ENCODE measurements at places on chromosomes 1 and 21.
A peak's percentile ranks its signal among the peaks of the same experiment; 100 is the strongest.

DNA sequence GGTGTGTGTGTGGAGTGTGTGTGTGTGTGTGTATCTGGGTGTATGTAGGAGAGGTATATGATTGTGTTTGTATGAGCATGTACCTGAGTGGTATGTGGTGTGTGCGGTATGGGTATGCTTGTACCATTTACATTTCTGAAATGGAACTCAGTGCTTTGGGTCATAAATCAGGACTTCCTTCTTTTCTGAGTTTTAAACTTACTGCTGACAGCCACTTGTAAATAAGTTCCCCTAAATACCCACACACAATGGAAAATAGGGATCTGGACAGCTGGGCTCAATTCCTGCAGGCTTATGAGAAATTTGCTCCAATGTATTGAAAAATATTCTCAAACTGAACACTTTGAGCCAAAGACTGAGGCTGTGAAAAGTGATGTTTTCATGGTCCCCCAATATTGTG, 293.6 kb downstream of the HLX start:
- DNase-seq, result no peak

DNA sequence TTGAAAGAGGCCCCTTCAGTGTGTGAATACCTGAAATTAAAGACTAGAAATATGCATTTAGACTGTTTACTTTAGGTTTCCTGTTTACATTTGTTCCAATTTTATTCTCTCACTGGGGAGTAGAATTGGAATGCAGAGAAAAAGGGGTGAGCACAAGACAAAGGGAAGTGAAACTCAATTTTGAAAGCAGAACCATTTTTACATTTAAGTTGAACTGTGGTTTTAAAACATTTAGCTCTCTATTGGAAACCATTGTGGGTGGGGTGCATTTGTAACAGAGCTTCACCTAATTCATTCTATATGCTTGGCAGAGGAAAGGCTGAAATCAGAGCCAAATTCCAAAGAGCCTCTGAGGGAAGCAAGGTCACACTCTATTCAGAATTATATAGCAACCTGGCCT, 235.3 kb upstream of the C1orf105 start:
- no peak for DNase-seq

DNA sequence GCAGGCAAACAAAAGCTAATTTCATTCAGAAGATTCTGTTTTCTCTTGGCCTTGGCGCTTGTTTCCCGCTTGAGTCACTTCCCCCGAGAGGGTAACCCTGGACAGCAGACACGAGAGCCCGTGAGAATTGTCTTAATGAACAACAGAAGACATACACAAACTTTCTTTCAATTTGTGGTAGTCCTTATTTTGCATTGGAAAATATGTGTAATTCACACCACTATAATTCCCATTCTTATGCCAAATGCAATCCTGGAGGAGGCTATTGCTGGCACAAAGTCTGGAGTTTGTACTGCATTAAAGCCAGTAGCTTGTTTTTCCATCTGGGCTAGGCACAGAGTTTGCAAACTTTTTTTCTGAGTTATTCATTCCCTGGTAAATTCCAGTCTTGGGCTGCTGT, 109.8 kb upstream of the IVNS1ABP start:
- no peak for DNase-seq

DNA sequence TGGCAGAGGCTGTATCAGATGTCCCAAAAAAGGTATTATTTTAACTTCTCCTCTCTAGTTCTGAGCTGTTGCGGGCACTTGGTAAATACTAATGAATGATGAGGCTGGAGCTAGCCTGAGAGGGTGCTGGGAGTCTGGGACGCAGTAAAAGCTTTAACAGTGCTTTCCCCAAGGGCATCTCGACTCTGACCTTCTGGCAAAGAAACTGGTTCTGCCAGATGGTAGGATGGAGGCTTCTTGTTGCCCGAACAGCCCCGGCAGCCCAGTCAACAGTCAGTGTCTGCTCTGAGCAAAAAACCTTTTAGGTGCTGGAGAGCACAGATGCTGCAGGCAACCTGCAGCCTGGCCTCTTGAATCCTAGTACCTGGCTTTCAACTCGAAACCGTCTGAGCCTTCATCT, 2.5 kb upstream of the PNRC2 start:
- peak; percentile 81 for DNase-seq

- DNase-seq, result no peak
Measured at GRCh38 chr1:61561666-61562065, 163.3 kb downstream of the TM2D1 start.

DNA sequence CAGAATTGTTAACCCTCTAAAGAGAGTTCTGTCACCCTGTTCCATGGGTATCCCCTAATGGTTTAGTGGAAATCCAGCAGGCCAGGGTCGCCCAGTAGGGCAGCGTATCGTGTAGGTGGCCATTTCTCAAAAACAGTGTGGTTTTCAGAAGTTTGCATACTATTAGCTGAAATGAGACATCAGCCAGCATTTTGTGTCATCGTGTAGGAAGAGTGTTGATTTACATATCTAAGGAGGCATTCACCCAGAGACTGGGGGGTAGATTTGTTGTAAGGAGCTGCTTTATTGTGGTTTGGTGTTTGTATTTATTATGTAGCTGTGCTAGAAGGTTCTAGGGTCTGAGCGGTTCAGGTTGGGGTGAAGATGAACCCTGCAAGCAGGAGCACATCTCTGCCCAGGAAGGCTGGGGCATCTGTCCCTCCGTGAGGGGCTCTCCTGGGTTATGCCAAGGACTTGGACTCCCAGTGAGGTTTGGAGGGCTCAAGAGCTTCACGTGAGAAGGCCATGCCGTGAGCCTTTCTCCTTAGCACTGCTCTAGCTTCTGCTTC, 174.4 kb downstream of the PGBD5 start:
- DNase-seq, result no peak

GRCh38 chr21:35239811-35240219, 190.7 kb upstream of the RUNX1 start:
- peak; percentile 97 for DNase-seq

DNA sequence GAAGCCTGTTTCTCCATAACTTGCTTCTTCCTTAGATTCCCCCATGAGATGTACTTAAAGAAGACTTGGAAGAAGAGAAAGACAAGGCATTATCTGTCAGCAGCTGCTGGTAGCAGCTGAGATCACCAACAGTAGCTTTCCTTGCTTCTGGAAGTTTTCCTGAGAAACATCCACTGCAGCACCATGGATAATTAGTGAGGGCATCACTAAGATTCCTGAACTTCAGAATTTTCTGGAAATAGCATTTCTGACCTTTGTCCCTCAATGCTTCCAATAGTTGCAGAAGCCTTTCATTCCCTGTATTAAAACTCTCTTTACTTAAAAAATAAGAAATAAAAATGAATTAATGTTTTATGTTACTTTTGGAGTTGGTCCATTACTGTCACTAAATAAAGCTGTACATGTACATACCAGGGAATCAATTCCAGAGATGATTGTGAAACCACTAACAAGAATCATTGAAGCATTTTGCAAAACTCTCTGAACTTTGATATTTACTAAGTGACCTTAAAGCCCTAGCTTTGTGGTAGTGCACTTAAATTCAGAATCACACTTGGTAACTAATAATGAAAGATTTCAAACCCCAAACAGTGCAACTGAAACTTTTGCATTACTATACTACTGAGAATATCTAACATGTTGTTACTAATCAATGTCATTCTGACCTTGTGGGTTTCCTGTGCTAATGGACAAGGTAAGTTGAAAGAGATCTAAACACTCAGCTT, at the start of gene CFHR4:
CFHR4 (plus strand) TSS at position 538 of the 725 bp plus-strand sequence; CDS start at position 637, 99 bp downstream.
- no peak for DNase-seq

DNA sequence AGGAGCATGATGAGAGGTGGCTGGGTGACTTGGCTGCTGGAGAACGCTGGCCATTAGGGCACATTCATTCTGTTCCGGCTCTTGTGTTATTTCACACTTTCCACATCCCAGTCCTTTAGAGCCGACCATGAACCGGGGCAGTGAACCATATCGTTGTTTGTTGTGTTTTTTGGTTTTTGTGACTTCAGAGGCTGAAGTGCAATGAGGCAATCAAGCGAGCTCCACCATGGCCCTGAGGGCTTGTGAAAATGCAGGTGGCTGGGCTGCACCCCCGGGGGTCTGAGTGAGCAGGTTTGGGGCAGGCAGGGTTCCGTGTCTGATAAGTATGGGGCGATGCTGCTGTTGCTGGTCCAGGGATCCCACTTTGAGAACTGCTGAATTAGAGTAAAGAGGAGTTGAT, 23.7 kb downstream of the ABCG1 start:
- DNase-seq, result no peak

- DNase-seq, result no peak
Measured at GRCh38 chr1:180946541-180947498, 34.1 kb downstream of the KIAA1614 start.

DNA sequence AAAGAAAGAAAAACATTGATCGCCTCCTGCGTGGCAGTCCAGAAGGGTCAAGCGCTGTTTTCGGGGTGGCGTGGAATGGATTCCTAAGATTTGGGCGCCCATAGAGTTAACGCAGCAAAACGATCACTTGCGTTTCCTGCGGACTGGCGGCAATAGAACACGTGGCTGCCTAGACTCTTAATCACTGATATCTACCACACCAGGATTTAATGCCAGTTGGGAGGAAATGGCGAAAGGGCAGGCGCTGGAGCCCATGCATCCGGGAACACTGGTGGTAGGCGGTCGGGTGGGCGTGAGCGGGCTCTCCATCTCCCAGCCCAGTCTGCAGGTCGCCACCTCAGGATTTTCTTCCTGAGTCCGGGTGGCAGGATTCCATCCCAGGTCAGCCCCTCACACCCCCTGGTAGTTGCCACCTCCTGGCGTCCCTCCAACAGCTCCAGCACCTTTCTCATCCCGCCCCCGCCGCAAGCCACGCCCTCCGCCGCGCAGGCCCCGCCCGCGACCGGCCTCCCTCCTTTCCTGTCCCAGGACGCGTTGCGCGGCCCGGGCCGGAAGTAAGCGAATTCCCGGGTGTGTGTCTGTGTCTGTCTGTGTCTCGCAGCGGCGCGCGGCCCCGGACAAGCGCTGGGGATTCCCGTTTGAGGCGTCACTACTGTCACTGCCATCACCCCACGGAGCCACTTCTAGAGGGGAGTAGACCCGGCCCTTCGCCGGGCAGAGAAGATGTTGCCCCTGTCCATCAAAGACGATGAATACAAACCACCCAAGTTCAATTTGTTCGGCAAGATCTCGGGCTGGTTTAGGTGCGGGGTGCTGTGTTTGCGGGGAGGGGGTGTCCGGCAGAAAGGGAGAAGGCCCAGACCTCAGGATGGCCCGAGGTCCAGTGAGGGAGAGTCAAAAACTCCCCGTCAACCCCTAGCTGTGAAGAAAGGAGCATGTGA, at the start of gene SLC30A7:
SLC30A7 (plus strand) TSS at position 551 of the 941 bp plus-strand sequence; CDS start at position 724, 173 bp downstream.
- peak; percentile 76 for DNase-seq

DNA sequence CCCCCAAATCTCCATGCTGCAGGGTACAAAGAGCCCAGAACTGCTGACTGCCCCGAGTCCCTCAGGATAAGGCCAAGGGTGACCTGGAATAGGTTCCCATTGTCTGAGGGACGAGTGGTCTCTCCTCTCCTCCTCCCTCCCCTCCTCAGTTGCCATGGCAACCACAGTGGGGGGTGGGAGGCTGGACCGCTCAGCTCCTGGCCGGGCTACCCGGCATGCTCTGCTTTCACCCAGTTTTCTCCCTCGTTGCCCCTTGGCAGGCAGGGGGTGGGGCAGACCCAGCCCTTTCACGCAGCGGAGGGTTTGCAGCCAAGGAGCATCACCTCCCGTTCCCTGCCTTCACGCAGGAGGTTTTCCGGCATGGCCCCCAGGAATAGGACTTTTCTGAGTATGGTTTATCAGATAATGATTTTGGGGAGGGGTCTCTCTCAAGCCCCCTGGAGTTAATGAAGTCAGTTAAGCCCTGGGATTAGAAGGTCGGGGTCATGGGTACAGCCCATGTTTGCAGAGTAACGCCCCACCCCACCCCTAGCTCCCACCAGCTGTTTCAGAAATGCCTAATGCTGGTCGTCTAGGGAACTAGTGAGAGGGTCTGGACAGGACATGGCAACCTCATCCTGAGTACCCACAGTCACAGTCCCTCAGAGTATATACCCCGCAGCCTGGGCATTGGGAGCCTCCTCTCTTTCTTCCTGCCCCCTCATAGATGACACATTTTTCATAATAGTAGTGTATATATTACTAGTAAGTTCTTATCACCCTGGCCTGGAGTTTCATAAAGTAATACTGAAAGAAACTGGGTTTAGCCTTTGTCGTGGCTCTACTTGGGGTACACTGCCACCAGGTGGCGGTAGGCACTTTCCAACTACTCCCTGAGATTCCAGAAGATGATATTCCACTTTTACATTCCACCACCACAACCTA, 20.7 kb downstream of the C1QB start:
- peak; percentile 16 for DNase-seq

DNA sequence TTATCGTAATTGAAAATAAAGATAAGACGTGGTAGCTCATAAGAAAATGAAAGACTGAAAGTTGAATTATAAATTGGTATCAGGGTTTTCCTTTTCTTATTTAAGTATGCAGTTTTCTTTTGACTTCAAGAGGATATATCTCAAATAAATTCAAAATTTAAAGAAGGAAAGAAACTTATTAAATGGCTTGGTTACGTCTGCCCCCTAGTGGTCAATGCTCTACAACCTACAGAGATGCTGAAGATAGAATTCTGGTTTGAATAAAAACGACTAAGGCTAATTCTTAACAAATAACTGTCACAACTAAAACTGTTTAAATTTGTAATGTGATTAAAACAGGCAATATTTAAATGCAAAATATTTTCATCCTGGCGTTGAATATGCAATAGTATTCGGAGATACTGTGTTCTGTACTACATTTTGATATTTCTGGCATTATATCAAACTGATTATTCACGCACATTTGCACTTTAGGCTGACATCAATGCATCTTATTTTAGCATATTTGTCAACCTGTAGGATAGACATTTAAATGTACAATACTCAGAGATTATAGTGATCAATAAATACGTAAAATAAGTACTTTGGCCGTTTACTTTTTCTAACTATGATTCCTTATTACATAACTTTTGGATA, 26.8 kb downstream of the IFI44 start:
- peak; percentile 50 for DNase-seq

DNA sequence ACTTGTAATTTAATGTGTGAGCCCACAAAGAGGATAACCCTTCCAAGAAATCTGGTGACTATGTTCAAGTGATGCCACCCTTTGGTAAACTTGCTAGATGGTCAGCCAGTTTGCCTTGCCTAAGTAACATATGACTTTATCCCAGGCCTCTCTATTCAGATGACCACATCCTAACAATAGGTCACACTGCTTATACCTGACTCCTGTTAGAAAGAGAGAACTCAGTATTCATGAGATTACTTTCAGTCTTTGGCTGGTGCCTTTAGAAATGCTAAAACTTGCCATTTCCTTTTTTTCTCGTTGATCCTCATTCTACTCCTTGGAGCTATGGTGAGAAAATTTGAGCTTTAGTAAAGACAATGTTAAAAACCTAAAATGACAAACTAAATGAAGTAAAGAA, 28.5 kb upstream of the SERBP1 start:
- no peak for DNase-seq

DNA sequence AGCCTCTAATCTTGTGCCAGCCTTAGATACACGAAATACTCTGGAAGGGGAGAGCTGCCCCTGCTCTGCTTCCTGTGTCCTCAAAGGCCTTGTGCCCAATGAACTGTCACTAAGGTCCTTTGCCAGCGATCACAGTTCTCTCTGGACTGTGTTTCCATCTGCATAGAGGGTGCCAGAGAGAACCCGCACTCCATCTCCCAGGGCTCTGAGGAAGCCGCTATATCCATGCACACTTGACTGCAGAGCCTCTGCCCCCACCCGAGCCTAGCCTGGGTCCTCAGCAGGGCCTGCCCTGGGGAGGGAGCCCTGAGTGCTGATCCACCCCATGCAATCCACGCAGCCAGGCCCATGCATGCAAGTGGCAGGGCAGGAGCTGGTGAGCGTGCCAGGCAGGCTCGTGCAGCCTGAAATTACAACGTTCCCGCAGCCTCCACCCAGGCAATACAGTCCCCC, 30.6 kb upstream of the KIF21B start:
- peak; percentile 26 for DNase-seq

- no peak for DNase-seq
Measured at GRCh38 chr1:154350383-154350782, 25.1 kb downstream of the ATP8B2 start.
